COR-L47 (cell line): ENCODE measurements at places on chromosomes 5 and 9.

DNA sequence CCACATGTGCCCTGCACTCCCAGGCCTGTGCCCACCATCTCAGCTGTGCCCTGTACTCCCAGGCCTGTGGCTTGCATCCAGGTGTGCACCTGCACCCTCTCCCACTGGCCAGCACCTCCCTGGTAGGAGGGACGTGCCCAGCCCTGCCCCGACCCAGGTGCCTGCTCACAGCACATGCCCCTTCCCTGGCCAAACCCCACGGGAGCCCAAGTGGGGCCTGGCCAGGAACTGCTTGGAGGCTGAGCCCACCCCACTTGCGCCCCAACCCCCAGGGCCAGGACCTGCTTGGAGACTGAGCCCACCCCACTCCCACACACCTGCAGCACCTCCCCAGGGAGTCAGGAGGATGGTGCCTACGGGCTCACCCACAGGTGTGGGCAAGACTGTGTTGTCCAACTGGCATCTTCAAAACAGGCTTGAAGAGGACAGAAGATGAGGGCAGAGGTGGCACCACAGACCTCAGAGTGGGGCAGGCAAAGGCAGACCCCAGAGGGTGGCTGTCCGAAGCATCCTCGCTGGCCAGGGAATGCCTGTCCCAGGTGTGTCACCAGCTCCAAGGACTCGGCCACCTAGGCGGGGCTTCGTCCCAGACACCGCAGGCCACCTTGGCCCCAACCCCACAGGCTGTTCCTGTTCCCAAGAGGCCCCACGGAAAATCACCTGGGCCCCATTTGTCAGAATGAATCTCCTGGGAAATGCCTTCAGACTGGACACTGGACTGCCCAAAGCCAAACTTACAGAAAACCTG lies 10.8 kb downstream of the ZDHHC11B start:
- DNase-seq: no peak

GRCh38 chr5:67028371-67028770 lies 168.2 kb downstream of the CD180 start:
- DNase-seq: no peak

- DNase-seq: no peak
Measured at GRCh38 chr5:98296426-98296825, 477.0 kb upstream of the RGMB start.

GRCh38 chr9:12554636-12555035 lies 138.5 kb upstream of the TYRP1 start:
- peak; percentile 3 for DNase-seq

DNA sequence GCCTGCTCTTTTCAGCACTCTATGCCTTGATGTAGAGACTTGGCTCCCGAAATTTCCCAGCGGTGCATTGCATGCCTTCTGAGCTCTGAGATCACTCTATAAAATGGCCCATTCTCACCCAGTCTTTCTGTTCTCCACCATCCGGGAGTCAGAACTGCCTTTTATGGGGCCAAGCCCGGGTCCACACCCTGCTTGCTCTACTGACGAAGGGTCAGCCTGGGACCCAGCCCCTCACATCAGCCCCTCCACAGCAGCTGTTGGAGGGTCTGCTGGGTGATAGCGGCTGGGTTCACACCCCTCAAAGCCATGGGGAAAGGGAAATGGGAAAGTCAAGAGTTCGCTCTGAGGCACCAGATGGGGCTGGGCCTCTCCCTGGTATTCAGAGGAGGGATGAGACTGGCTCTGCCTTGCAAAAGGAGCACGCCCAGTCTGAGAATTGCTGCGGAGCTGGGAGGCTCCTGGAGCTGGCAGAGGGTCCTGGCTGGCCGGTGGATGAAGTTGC lies 66.0 kb upstream of the ORM1 start:
- no peak for DNase-seq

GRCh38 chr9:127927201-127927987 lies 3.2 kb downstream of the PIP5KL1 start:
- DNase-seq: peak; percentile 64

- no peak for DNase-seq
Measured at GRCh38 chr9:133066181-133066983, 4.6 kb downstream of the CEL start.

GRCh38 chr5:132825033-132825833 lies 5.2 kb downstream of the SHROOM1 start:
- DNase-seq: no peak

- DNase-seq: no peak
Measured at GRCh38 chr9:76701441-76702039, 62.7 kb upstream of the PCA3 start.

DNA sequence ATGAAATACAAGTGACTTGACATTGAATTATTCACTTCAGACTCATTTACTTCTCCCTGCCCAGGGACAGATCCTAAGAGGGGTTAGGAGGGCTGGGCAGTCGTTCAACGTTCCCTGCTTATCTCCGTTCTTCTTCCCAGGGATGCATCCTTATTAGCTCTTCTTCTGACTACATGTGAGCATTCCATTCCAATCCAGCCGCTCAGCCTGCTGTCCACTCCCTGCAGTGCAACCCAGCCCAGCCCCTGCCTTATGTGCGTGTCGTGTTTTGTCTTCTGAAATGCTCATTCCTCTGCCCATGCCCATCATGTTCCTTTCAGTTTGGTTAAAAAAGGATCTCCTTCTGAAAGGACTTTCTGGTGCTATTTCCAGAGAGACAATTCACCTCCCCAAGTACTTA lies 64.7 kb upstream of the PALM2AKAP2 start:
- no peak for DNase-seq

- DNase-seq: peak; percentile 3
Measured at GRCh38 chr5:34657988-34658387, 1.9 kb downstream of the RAI14 start.

DNA sequence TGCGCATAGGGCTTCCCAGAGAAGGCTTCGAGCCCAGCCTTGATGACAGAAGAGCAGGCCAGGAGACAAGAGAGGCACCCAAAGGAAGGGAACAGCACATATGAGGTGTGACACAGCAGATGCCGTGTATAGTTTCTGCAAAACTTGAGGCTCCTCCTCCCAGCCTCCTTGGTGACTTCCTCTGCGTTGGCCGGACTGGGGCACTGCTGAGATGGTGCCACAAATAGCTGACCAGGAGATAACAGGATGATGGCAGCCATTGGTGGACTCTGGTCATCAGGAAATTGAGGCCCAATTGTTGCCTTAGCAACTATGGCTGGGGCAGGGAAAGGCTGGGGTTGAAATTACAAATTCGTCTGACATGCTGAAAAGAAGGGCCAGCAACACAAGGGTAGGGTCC lies 4.8 kb upstream of the ZNF79 start:
- no peak for DNase-seq

- DNase-seq: peak; percentile 89
Measured at GRCh38 chr5:144436007-144436406, 265.3 kb downstream of the KCTD16 start.

GRCh38 chr9:76904661-76905457 lies 1.1 kb downstream of the PRUNE2 start:
- DNase-seq: no peak

DNA sequence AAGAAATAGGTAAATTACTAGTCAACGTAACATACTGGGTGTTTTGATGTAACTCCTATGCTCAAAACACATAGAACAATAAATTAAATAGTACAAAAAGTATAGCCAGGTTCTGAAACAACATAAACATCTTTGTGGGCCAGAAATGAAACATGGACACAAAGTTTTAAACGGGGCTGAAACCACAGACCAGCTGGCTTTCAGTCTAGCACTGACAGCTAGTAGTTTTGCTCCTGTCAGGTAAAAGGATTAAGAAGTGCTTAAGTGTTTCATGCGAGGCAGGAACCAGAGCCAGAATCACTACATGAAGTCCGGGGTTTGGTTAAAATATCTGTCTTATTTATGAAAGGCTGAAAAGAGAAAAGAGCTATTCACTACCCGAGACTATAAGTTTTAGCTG lies 19.5 kb downstream of the DCAF10 start:
- no peak for DNase-seq

DNA sequence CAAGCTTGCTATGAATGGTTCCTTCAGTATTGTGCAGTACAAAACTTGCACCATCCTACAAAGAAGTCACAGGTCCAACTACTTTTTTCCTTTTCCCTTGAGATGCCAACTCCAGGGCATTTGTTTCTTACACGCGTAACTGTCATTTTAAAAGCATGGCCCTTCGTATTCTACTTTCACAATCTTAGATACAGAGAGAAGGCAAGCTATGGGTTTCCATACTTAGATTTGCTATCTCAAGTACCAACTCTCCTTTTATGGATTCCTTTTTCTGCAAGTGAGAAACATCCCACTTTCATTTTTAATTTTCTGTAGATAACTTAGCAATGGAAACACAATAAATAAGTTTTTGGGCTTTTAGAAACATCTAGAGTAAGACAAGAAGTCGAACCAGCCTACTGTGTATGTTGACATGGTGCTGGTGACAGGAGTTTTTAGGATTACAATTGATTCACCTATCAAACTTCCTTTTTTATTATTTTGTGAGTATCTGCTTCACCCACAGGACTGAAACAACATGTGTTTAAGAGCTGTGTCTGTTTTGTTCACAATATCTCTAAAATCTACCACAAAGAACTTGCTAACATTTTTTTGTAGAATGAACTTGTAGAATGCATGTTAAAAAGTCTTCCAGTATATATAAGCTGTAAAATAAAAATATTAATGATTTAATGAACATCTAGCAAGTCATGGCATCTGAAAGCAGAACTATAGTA lies 124.1 kb downstream of the FAM174A start:
- DNase-seq: no peak

DNA sequence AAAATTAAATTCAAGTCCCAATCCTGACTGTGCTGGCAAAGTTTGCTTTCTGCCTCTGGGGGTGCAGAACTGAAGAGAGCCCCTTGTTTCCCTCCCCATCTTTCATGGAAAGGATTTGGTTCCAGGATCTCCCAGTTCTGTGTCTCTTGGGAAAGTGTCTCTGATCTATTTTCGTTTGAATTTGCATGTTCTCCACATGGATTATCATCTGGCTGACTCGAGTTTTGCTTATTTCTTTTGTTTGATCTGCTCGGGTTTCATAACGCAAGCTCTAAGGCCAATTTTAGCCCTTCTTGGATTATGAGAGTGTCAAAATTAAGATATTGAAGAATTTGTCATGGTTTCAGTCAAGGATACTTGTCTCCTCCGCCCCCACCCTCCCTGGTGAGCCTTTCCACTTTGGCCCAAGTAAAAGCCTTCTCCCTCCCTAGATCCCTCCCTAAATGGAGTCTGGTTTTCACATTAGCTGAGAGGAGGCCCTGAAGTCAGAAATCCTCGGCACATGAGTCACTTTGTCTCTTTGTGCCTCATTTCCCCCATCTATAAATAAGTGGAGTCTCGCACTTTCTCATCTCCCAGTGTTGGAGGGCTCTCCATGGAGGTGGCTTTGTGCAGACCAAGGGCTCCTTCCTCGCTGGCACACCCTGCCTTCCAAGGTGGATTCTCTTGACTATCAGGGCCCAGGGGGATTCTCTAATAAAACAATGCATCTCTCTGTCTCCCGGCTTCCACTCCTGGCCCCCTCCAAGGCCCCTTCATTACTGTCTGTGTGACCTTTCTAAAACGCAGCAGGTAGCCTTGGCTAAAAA lies 17.3 kb downstream of the ADRB2 start:
- no peak for DNase-seq

DNA sequence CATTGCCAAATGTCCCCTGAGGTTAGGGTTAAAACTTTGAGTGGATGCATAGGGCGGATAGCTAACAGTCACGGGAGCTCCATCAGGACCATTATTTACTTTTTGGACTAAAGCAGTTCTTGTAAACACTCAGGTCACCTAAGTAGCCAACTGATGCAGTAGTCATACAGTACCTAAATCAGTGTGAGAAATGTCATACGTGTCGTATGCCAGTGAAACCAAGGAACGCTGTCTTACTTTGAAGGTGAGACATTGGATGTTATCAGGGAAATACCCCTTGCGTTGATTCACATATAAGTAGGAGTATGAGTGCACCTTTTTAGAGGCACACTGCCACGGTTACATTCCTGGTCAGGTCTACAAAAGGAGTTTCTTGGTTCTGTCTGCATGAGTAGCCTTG lies 101.9 kb downstream of the LNPEP start:
- no peak for DNase-seq

GRCh38 chr5:142627383-142628217 lies 58.3 kb downstream of the FGF1 start:
- DNase-seq: no peak

DNA sequence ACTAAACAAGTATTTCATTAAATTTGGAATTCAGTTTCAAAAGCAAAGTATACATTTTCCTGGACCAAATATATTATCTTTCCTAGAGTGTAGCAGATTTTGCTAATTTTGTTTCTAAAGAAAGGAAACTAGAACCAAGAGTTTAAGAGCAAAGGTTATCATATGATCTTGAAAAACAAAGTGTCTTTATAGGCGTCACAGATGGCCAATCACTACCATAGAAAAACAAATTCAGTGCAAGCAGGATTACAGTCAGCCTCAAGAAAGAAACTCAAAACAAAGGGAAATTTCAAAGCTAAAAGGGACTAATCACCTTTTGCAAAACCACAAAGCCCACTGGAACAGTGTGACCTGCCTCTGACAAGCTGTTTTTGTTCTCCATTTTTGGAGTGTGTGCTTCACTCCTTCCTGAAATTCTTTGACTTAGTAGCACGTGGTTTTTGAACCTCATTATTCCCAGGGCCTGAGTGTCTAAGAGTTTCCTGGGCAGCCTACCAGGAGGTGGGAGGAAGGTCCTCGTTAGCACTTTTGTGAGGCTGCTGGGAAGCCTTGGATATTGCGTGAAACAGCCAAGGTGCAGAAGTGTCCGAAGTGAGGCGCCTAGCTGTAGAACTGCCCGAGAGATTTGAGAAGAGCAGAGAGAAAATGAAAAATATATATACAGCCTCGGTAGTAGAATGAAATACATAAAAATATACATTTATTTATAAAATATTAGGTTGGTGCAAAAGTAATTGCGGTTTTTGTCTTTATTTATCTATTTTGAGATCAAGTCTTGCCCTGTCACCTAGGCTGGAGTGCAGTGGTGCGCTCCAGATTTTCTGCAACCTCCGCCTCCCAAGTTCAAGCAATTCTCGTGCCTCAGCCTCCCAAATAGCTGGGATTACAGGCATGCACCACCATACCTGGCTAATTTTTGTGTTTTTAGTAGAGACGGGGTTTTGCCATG lies 246.1 kb downstream of the MARCHF11 start:
- no peak for DNase-seq

DNA sequence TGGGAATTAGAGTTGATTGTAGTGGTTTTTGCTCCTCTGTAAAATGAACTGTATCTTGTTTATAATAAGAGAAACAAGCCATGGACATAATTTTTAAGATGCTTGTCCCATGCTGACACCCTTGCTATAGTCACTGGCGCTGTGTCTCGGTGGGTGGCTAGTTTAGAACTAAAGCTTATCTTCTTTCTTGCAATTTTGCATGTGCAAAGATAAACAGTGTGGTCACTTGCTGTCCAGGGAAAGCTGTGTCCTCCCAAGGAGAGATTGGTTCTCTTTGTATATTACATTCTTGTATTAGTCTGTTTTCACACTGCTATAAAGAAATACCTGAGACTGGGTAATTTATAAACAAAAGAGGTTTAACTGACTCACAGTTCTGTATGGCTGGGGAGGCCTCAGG lies 143.8 kb downstream of the MELK start:
- DNase-seq: no peak

DNA sequence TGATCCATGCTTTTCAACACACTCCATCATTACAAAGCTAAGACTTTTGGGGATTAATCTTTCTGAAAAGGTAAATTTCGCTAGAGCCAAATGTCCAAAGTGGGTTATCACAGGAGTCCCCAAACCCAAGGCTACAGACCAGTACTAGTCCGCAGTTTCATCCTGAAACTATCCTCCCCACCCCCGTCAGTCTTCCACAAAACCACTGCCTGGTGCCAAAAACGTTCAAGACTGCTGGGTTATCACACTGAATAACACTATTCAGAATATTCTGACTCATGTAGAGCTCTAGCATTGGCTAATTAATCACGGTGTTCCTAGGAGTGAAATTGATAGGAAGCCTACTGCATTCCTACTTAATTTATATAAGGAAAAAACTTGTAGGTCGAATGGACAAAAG lies 24.7 kb downstream of the ERP44 start:
- DNase-seq: no peak
